ENCODE measurements at places on chromosomes 5 and 9. TPM values are rescaled to one million over a fixed set of nuclear protein-coding genes. Genes with fewer than 3 reads are reported as not detected.

FCN2 gene
- not detected for total RNA-seq

DNA sequence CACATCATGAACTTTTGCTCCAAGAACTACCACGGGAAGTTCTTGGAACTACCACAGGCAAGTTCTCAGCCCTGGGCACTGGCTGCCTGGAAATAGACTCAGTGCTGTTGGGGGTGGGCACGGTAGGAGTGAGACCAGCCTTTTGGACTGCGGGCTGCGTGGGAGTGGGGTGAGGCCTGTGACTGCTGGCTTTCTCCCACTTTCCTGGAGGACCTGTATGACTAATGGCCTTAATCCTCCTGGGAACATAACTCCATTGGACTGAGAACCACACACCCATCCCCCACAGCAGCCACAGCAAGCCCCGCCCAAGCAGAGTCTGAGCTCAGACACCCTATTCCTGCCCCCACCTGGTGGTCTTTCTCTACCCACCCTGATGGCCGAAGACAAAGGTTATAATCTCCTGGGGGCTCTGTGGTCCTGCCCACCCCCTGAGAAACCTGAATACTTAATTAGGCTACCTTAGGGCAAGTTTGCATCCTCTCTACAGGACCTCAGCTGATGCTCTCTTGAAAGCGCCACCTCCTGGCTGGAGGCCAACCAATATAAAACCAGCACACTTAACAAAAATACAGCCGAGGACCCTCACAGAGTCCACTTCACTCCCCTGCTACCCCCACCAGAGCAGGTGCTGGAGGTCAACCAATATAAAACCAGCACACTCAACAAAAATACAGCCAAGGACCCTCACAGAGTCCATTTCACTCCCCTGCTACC is 112.6 kb downstream of the CACNA1B start:
- H3K27me3 ChIP-seq: no peaks in the 10 kb centered on the region
- no peak for DNase-seq
- H3K4me3 ChIP-seq: no peak overlapping the region
- no peak overlapping the region for H3K27ac ChIP-seq
- H3K36me3 ChIP-seq: no peaks in the 10 kb centered on the region

C5orf46 gene
- 2.7 TPM for total RNA-seq

GRCh38 chr9:112354081-112354743 is 20.8 kb upstream of the PTBP3 start:
- H3K27ac ChIP-seq: no peak overlapping the region
- no peak overlapping the region for H3K4me3 ChIP-seq

TLR4 gene
- total RNA-seq: 20.0 TPM

DNA sequence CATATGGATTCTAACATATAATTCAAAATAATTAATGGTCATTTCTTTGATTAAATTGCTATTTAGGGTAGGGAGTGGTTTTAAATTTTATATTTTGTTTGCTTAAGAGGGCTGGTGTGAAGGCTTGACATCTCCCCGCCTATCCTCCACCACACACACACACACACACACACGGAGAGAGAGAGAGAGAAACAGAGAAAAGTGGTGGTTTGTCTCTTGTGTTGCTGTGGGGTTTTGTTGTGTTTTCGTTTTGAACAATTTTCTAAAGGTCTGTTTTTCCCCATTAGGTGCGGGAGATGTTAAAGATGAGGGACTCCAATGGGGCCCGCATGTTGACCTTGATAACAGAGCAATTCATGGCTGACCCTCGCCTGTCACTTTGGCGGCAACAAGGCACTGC is 161.9 kb downstream of the ZSWIM6 start:
- no peak overlapping the region for H3K4me3 ChIP-seq
- DNase-seq: no peak
- no peaks in the 10 kb centered on the region for H3K27me3 ChIP-seq
- H3K4me1 ChIP-seq: no peaks in the 10 kb centered on the region

- H3K27ac ChIP-seq: peak overlapping the region; percentile 49
- no peaks in the 10 kb centered on the region for H3K27me3 ChIP-seq
- no peaks in the 10 kb centered on the region for H3K36me3 ChIP-seq
- peaks cover 45% of the 10 kb centered on the region for H3K4me1 ChIP-seq
- no peak for DNase-seq
Measured at GRCh38 chr9:105242557-105242956, 1.9 kb upstream of the SLC44A1 start.

CATSPER3 gene
- 0.44 TPM for total RNA-seq

GRCh38 chr5:91024727-91025126 is 358.4 kb downstream of the ARRDC3 start:
- no peak overlapping the region for H3K4me3 ChIP-seq
- no peak overlapping the region for H3K27ac ChIP-seq
- H3K36me3 ChIP-seq: no peaks in the 10 kb centered on the region
- no peak for DNase-seq
- H3K4me1 ChIP-seq: no peaks in the 10 kb centered on the region
- no peaks in the 10 kb centered on the region for H3K27me3 ChIP-seq

DNA sequence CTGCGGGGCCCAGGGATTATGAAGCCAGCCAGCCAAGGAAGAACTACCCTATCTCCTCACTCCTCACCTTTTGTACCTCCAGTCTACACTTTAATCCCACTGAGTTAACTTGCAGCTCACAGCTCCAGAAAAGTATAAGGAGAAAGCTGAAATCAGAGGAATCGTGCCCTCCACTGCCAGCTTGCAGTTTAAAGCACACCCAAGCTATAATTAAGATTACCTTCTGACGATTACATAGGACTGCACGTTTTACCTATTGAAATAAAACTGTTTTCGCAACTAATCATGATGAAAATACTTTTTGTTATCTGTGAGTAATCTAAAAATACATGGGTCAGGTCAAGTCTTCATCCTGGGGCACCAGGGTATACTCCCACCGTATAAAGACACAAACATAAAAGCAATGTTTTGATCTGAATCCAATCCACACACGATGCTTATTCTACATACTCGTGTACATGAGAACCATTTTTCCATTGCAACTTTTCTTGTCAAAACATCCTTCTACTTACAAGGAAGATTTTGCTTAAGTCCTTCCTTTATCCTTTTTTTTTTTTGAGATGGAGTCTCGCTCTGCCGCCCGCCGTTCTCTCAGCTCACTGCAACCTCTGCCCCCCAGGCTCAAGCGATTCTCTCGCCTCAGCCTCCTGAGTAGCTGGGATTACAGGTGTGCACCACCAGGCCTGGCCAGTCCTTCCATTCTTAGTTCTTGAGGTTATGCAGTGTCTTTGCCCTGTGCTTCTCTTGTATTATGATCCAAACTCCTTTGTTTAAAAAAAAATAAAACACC is 7.6 kb downstream of the RPL37 start:
- no peak overlapping the region for H3K27ac ChIP-seq
- no peaks in the 10 kb centered on the region for H3K4me1 ChIP-seq
- H3K27me3 ChIP-seq: no peaks in the 10 kb centered on the region
- no peak for DNase-seq

DNA sequence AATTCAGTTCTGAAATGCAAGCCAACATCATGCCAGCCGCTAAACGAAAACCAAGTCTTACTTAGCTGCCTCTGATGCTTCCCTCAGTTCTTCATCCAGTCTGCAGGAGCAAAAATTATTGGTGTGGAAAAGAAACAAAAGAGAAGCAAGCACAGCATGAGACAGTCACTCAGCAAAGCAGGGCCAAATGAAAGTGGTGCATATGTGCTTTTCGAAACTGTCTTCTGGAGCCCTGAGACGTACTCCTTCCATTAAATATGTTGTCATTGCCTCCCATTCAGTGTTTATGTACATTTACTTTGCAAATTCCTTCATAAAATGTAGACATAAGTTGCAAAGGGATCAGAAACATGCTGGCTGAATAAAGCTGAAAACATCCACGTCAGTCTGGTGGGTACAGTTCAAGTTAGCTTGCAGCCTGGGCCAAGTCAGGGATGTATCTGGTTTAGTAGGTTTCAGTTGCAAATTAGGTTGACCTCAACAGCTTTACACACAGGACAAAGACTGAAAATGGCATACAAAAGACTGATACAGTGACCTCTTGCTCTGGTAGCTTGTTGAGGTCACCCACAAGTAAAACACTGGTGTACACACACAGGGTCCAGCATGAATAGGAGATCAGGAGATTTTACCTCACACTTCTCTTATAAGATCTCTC is 139.7 kb upstream of the PCA3 start:
- H3K27me3 ChIP-seq: no peaks in the 10 kb centered on the region
- no peaks in the 10 kb centered on the region for H3K36me3 ChIP-seq
- H3K4me3 ChIP-seq: no peak overlapping the region
- no peak for DNase-seq

GRCh38 chr9:61671276-61671973 is 481.6 kb downstream of the SPATA31A7 start:
- no peaks in the 10 kb centered on the region for H3K27me3 ChIP-seq
- H3K4me3 ChIP-seq: no peak overlapping the region
- DNase-seq: peak; percentile 30
- no peaks in the 10 kb centered on the region for H3K36me3 ChIP-seq
- H3K4me1 ChIP-seq: no peaks in the 10 kb centered on the region

- H3K36me3 ChIP-seq: no peaks in the 10 kb centered on the region
- no peak overlapping the region for H3K27ac ChIP-seq
Measured at GRCh38 chr5:17289681-17290539, 72.5 kb downstream of the BASP1 start.

GRCh38 chr5:96817506-96817905 is 9.8 kb upstream of the ERAP1 start:
- H3K27ac ChIP-seq: no peak overlapping the region
- H3K27me3 ChIP-seq: no peaks in the 10 kb centered on the region
- no peak for DNase-seq
- no peak overlapping the region for H3K4me3 ChIP-seq
- no peaks in the 10 kb centered on the region for H3K4me1 ChIP-seq
- no peaks in the 10 kb centered on the region for H3K36me3 ChIP-seq

STING1 gene
- total RNA-seq: 80.0 TPM

GRCh38 chr9:93830606-93831005 is 124.5 kb downstream of the BARX1 start:
- H3K27me3 ChIP-seq: no peaks in the 10 kb centered on the region
- H3K27ac ChIP-seq: no peak overlapping the region
- H3K4me3 ChIP-seq: no peak overlapping the region
- no peaks in the 10 kb centered on the region for H3K36me3 ChIP-seq

DNA sequence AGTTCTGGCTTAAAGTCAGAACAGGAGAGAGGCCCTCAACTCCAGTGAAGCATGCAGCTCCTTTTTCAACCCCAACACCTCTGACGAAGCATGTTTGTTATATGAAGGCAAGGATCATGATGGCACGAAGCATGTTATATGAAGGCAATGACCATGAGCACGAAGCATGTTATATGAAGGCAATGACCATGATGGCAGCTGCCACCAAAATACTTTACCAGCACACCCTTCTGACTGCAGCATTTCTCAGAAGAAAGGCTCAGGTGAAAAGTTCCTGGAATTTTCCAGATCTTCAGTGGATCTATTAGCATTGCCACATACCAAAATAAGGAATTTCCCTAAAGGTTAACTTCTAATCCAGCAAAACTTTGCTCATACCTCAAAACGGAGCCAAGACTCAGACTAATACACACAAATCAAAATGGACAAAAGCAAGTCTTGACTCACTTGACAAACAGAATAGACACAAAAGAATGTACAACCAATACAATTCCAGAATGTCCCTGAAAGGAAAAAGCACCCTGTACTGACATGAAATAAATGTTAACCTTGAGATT is 217.4 kb downstream of the FANCC start:
- H3K27me3 ChIP-seq: no peaks in the 10 kb centered on the region
- peaks cover 33% of the 10 kb centered on the region for H3K36me3 ChIP-seq
- H3K4me3 ChIP-seq: no peak overlapping the region
- no peak overlapping the region for H3K27ac ChIP-seq
- peaks cover 90% of the 10 kb centered on the region for H3K4me1 ChIP-seq

TNC gene
- total RNA-seq: 7.4 TPM

GRCh38 chr5:58462154-58462553 is 2.3 kb upstream of the PLK2 start:
- H3K27me3 ChIP-seq: no peaks in the 10 kb centered on the region
- no peaks in the 10 kb centered on the region for H3K4me1 ChIP-seq
- DNase-seq: no peak
- no peak overlapping the region for H3K27ac ChIP-seq
- no peak overlapping the region for H3K4me3 ChIP-seq

- H3K27ac ChIP-seq: no peak overlapping the region
- no peaks in the 10 kb centered on the region for H3K27me3 ChIP-seq
- no peaks in the 10 kb centered on the region for H3K36me3 ChIP-seq
- no peak for DNase-seq
- H3K4me3 ChIP-seq: no peak overlapping the region
Measured at GRCh38 chr5:1746371-1747078, 53.1 kb downstream of the MRPL36 start.

CCDC187 gene
- total RNA-seq: not detected

All from right atrium auricular region (tissue), 2 donors.